ENCODE measurements at places on chromosomes 1 and 21. TPM values are rescaled to one million over a fixed set of nuclear protein-coding genes. Genes with fewer than 3 reads are reported as not detected.

Gene ANP32E
- total RNA-seq = 63.3 TPM

DNA sequence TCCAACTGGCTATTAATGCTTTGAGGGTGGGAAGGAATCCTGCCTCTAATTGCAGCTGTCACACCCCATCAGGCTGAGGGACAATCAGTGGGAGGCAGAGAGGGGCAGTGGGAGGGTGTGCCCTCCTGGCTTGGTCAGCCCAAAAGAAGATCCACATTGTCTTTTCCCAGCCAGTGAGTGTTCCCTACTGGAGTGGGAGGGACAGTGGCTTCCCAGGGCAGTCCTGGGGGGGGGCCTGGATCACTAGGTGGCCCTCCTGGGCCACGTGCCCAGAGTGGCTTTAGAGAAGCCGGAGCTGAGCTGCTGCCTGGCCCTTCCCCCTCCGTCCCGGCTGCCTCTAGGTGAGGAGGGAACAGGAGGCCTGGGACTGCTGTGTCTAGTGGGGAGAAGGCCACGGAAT, 14.0 kb downstream of the INKA2 start:
- no peak for DNase-seq

Gene TRIM67
- not detected for total RNA-seq

Gene RGS4
- not detected for total RNA-seq

DNA sequence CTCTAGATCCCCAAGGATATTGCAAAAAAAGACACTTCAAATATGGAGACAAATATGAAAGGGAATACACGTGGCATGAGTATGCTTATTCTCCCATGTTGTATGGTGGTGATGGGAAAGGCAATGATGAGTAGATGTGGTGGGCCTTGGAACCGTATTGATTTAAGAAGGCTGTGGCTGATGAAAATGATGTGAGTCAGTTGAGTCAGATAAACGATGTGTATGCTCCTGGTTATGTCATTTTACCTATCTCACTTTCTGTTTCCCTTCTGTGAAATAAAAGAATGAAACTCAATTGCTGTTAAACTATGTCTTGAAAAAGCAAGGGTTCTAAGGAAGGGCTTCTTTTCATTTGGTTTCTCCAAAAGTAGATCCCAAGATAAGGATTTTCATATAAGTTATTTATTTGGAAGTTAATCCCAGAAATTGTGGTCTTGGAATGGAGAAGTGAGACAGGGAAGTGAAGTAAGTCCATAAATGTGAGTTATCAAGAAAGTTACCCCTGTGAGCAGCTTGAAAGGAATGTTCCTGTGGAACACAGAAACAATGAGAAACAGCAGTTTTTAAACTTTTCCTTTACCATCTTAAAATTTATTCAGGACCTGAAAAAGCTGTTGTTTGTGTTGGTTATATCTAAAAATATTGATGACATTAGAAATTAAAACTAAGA, 292.0 kb downstream of the DUSP10 start:
- no peak for DNase-seq

All from PC-9 (cell line).